ENCODE measurements at places on chromosomes 4 and X.

GRCh38 chrX:134622813-134623185 is 35.5 kb downstream of the PLAC1 start:
- no peak for DNase-seq

DNA sequence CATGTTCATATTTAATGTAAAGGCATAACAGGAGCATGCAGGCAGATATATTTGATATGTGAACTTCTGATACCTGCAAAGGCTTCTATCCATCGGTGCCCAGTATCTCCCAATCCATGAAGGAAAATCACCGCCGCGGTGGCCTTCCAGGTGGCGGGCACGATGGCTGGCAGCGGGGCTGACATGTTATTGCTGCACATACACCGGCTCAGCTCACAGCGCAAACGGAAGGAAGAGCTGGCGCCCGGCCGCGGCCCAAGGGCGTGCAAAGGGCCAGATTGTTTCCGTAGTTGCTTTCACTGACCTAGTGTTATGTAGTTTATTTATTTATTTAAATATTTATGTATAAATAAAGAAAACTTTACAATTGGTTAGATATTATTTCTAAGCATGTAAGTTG is 322.7 kb upstream of the PITX2 start:
- DNase-seq: no peak

- peak; percentile 87 for DNase-seq
Observed at GRCh38 chr4:25702848-25703247, 47.2 kb downstream of the SLC34A2 start.

DNA sequence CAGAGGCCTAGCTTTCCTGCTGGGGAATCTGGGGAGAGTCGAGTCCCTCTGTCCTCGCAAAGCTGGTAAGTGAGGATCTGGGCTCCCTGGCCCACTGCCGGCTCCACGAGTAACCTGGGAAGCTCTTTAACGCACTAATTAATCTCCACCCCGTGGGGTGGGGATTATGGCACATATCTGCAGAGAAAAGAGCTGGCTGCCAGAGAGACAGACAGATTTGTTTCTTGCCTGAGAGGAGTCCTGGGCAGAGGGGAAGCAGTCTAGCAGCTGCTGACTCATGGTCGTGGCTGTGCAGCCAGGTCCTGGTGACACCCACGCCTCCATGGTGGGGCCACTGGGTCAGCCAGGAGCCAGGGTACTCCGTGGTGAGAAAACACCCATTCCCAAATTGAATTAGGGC is 14.0 kb downstream of the SORCS2 start:
- no peak for DNase-seq

GRCh38 chr4:79267671-79268070 is 58.2 kb downstream of the NAA11 start:
- no peak for DNase-seq

- DNase-seq: no peak
Observed at GRCh38 chr4:121811122-121811521, 10.0 kb downstream of the EXOSC9 start.

GRCh38 chr4:12144051-12144450 is 715.4 kb upstream of the HS3ST1 start:
- DNase-seq: no peak

GRCh38 chr4:74768857-74769525 is 25.3 kb downstream of the BTC start:
- DNase-seq: peak; percentile 27

DNA sequence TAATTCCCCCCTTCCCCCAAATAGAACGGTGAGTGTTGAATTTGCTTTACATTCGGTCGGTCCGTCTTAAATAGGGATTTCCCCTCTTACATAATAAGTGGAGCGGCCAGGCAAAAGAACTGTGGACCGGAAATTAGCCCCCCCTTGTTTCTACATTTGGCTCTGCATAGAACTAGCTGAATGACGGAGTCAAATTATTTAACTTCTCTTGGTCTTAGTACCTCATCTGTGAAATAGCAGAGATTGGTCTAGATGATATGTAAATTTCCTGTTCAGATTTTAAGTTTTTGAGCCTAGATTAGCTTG is 1.3 kb downstream of the SPATA18 start:
- DNase-seq: no peak

- no peak for DNase-seq
Observed at GRCh38 chr4:12978310-12978709, 505.8 kb downstream of the RAB28 start.

DNA sequence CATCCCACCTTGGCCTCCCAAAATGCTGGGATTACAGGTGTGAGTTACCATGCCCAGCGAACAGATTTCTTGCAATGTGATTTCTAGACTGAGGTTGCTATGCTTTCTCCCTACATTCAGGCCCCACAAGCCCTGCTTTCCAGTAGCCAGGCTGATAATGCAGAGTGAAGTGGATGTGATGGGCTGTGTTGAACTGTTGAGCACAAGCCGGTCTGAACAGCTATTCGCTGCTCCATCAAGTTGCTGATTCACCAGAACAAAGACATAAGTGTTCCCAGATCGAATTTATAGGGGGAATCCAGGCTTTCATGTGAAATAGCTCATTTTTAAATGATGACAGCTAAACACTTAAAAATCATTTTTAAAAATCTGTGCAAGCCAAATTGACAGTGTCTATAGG is 8.0 kb downstream of the NIPAL1 start:
- DNase-seq: no peak

DNA sequence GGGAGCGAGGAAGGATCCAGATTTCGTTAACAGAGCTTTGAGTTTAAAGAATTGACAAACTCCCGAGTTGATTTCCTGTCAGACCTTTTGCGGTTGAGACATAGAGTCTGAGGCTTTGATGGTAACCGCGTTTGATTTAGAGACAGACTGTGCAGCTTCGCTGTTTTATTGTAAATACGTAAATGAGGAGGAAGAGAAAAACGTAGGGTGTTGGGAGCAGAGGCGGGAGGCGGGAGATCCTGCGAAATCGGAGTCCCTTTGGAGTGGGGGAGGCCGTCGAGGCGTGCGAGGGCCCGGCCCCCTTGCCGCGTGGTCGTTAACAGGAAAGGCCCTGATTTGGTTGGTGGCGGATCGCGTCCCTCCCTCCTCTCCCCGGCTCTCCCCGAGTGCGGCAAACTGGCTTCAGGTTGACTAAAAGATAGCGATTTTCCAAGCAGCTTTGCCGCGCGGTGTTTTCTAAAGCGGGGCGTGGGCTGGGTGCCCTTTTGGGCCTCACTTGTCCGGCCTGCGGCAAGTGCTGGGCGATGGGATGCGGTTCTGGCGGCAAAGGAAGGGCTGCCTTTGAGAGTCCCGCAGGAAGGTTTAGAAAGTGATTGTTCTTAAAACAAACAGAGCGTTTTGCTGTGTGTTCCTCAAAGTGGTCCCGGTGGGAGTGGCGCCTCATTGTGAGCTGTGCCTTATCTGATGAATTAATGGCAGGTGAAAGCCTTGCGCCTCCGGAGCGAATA is 857 bp downstream of the SCML1 start:
- DNase-seq: no peak

DNA sequence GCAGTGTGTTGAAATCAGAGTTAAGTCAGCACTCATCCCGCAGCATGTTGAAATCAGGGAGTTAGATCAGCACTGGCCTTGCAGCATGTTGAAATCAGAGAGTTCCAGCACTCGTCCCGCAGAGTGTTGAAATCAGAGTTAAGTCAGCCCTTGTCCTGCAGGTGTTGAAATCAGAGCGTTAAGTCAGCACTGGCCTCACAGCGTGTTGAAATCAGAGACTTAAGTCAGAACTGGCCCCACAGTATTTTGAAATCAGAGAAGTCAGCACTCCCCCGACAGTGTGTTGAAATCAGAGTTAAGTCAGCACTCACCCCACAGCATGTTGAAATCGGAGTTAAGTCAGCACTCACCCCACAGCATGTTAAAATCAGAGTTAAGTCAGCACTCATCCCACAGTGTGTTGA is 10.9 kb upstream of the UVSSA start:
- no peak for DNase-seq

- DNase-seq: no peak
Observed at GRCh38 chr4:133149932-133150471, 908 bp downstream of the PCDH10 start.

DNA sequence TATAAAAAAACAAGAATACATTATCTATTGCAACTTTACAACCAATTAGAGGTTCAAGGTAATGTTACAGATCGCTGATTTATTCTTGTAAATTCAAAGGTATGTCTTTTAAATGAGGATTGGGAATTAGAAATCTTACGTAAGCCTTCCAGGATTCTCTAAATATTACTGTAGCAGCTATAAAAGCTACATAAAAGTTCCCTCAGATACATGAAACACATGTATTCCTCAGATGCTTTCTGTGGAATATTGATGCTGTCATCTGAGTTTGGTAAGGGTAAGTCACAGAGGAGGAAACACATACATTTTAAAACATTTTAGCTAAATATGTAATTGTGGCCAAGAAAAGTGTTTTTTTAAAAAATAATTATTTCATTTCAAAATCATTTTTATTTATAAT is 3.4 kb downstream of the AFP start:
- DNase-seq: no peak

DNA sequence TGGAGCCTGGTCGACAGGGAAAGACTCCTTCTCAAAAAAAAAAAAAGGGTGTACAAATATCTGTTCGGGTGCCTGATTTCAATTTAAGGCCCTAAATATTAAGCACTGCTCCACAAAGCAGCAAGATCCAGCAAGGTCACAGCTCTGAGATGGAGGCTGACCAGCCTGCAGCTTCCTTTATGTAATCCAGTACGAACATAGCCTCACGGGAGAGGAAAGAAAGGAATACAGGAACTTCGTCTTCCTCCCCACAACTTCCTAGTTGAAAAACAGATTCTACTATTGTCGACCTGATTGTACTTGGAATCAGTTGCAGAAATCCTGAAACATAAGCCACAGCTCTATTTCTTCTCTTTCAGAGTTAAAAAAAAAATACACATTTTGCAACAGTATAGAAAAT is 53.5 kb upstream of the TBC1D9 start:
- no peak for DNase-seq

- no peak for DNase-seq
Observed at GRCh38 chr4:107682306-107682705, 37.7 kb downstream of the PAPSS1 start.

DNA sequence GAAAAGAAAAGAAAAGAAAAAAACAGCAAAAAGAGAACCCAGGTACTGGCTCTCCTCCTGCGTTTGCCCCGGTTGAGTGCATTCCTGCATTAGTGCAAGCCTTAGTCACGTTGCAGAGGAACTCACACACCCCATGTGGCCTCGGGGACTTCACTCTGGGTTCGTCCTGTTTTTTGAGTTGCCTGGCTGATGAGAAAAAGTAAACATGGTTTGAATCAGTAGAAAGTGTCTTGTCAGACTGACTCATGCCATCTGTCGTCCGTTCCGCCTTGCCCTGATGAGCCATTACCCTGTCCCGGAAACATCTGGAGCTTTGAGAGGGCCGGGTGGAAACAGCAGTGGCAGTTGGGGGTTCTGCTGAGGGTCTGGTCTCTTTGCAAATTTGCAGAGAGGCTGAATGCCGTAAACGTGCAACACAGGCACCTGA is 16.3 kb downstream of the CD99 start:
- DNase-seq: no peak

DNA sequence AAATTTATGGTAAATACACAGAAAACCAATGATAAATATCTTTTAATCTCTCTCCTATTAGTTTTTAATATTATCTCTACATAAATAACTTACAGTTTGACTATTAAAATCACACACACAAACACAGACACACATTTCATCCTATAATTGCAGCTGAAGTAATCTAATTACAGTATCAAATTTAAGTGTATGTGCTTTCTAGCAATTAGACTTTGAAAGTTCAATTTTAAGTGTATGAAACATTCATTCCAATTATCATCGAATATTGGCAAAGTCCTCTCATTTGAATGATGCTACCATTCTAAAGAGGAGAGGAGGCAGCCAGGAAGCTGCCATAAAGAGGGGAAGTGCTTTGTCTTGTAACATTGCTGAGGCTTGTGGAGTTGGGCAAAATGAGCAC is 221.2 kb upstream of the PABPC4L start:
- DNase-seq: no peak

GRCh38 chrX:136019226-136019625 is 34.0 kb downstream of the SLC9A6 start:
- DNase-seq: no peak

DNA sequence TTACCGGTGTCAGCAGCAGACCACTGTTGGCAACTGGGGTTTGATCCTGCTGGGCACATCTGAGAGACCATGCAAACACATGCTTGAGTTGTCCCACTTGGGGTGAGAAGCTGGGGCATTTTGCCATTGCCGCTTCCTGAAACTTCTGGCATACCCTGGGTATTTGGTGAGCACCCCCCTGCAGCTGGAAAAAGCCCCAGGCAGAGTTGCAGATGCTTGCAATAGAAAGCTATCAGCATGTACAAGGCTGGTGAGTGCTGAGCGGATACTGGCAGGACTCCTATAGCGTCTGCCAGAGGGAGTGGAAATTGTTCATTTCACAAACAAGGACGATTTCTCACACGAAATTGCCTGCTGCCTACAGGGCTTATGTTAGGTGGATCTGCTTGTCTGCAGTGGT is 32.3 kb downstream of the SUPT20HL1 start:
- peak; percentile 18 for DNase-seq

DNA sequence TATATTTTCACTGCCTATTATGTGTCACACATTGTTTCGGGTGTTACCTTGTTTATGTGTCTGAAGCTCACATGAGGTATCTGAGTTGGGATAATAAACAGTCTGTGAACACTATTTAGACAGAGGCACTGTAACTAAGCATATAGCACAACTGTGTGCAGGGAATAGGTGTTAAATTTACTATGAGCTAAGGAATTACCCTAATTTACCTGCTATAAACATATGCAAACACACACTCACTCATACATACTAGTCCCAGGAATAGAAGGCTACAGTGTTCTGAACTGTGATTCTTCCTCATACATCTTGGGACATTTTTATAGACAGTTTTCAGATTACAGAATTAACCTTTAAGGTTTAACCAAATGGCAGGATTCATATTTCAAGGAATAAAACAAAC is 127.6 kb upstream of the SPANXN4 start:
- no peak for DNase-seq

GRCh38 chr4:20203508-20203907 is 48.2 kb upstream of the SLIT2 start:
- DNase-seq: peak; percentile 40

DNA sequence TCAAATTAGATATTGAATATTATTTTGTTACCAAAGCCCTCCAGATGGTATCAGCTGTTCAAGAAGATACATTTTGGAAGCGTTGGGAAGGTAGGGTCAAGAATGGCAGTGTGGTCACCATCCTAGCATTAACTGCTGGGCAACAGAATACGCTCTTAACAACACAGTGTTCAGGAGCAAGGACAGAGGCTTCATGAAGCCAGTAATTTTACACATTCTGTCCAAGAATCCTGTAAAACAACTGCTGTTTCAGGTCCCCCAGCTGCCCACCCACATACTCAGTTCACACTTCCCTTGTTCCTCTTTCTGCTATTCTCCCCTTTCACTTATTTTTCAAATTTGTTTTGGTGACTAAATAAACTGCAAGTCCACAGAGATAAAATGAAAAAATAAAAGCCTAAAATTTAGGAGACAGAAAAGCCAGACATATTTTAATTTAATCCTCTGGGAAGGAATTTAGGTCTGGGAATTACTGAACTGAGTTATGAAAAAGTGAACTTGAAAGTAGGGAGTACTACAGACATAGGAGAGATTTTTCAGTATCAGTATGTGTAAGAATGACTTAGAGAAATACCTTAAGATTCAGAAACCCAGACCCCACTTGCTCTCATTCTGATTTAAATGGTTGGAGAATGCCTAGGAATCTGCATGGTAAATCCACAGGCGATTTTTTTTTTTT is 406.7 kb downstream of the MAPK10 start:
- DNase-seq: no peak

GRCh38 chrX:80423000-80423399 is 2.8 kb downstream of the TENT5D start:
- no peak for DNase-seq

- no peak for DNase-seq
Observed at GRCh38 chr4:48904541-48905142, 1.9 kb downstream of the OCIAD2 start.

Measured in astrocyte of the cerebellum (primary cell).